ENCODE measurements at places on chromosomes 12 and 14.

DNA sequence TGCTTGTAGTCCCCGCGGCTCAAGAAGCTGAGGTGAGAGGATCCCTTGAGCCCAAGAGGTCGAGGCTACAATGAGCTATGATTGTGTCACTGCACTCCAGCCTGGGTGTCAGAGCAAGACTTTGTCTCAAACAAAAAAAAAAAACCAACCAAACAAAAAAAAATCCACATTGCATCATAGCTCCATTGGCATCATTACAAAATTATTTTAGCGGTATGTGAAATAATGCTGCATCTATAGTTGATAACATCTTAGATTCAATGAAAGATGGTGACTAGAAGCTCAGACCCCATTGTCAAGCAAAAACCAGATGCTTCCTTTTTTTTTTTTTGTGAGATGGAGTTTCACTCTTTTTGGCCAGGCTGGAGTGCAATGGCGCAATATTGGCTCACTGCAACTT, 14.8 kb upstream of the PTHLH start:
- DNase-seq: no peak

DNA sequence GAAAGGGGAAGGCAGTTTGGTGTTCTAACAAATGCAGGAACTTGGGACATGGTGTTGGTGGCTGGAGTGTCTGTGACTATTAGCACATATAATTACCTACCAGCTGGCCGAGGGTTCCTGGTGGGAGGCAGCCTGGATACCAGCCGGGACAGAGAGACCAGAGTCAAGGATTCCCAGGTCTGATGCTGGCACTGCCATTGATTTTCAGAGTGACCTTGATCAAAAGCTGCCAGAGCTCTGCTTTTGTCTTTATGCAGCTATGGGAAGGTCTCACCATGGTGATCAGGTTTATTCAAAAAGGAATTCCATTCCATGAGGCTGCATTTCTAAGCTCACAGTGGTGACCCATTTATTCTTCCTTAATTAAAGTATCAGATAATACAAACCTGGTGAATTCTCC, 101.0 kb upstream of the PWP1 start:
- no peak for DNase-seq

DNA sequence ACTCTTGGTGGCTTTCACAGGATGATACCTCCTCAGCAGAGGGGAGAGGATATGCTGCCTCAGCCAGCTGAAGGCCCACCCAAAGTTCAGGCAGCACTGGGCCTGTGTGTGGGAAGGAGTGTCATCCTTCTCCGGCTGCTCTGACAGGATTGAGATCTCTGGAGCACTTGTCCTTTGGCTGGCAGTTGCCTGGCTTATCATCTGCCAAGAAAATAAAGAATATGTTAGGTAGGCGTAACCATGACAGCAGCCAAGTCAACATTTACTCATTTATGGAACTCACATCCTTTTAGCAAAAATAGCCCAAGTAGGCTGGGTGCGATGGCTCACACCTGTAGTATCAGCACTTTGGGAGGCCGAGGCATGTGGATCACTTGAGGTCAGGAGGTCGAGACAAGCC, 68.5 kb downstream of the PPFIBP1 start:
- DNase-seq: peak; percentile 70

DNA sequence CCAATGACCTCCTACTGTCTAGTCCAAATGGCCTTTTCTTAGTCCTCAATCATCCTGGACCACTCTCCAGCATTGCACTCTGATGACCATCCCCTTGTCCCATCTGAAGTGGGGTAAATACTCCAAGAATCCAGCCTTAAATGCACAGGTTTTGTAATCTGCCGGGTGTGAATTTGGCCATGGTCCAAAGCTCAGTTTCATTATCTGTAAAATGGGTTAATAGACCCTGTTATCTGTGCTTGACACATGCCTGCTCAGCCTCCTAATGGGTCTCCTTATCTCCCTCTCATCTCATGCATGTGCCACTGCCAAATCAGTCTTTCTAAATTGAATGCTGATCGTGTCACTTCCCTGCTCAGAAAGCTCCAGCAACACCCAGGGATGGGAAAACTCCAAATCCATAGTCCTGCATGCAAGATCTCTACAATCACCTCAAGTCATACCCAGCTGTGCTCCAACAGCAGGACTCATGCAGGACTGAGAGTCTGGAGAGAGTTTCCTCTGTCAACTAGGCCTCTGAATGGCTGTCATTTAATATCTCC, 22.3 kb downstream of the LGR5 start:
- no peak for DNase-seq

GRCh38 chr12:59084511-59085375, 164.4 kb upstream of the LRIG3 start:
- peak; percentile 63 for DNase-seq

DNA sequence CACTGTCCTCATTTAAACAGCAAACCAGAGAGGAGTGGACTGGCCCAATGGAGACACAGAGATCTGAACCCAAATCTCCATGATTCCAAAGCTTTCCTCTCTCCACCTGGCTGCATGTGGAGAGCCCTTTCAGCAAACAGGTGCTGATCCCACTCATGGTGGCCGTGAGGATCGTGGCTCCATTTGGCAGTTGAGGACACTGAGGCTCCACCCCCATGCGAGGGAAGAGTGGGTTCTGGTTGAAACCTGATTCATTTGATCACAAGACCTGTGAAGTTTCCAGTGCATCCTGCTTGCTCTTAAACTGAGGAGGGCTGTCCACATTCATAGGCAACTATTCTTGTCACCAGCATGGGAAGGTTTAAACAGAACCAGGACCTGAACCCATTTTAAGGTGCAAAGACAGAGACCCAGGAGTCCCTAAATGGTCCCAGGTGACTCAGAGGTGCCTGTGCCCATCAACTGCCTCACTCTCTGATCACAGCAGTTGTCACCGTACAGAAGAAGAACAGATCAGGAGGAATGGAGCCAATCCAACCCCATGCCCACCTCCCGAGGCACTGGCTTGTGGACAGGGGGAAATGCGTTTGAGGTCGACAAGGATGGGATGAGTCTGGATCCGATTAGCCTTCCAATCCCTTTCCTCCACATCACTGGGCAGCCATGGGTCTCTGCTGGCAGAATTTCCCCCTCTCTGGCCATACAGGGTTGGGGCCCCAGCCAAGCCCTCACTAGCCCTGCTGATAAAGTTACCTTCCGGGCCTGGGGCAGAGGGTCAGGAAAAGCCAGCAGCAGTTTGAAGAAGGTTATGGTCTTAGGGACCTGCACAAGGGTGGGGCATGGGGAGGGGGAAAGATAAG, 45.5 kb upstream of the BCL11B start:
- no peak for DNase-seq

GRCh38 chr12:125079648-125080645, 14.7 kb downstream of the AACS start:
- DNase-seq: peak; percentile 34

GRCh38 chr14:42671636-42672035, 1065.0 kb downstream of the LRFN5 start:
- no peak for DNase-seq

- DNase-seq: no peak
Measured at GRCh38 chr12:24374452-24374851, 425.0 kb upstream of the SOX5 start.

- peak; percentile 67 for DNase-seq
Measured at GRCh38 chr12:4135919-4136605, 137.5 kb upstream of the CCND2 start.

DNA sequence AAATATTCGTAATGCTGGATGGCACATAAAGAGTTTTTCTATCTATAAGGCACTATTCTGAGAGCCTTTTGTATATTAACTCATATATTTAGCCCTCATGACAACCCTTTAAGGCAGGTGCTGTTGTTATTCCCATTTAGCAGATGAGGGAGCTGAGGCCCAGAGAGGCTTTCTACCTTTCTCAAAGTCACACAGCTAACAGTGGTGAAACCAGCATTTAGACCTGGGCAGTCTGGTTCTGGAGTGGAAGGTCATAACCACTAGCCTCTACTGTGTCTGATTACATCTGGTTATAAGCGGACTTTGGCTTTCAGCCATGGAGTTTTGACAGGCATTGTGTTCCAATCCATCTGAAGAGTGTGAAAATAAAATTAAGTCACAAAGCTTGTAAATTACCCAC, 41.2 kb upstream of the HDAC7 start:
- DNase-seq: no peak

DNA sequence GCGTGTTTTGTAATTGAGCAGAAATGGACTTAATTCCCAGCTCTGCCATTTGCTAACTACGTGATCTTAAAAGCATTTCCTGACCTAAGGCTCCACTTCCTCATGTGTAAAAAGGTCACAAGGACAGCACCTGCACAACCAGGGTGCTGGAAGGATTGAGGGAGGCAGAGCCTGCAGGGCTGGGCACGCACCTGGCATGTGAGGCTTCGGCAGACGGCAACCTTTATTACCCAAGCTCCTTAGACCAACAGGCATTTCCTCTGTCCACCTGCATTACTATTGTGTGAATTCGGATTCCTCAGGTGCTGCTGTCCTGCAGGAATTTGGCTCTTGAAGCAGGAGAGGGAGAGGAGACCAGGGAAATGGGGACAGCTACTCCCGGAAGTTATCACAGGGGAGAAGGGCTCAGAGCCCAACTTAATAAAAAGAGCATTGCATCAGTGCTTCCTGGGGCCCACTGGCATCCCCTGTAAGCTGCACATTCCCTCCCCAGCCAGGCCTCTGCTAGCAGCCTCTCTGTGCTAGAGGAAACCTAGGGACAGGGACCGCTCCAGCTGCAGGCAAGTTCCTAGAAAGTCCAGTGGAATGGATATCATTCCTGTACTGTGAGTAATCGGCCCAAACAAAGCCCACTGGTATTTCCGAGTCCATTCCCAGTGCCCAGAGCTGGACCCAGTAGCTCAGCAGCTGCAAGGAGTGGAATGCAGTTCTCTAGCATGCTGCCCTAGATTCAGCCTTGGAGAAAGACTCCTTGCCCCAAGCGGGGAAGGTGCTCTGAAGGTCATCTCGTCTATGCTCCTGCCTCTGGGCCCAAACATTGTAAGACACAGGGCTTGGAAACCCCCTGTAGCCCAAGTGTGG, 157.1 kb upstream of the CCND2 start:
- peak; percentile 88 for DNase-seq

DNA sequence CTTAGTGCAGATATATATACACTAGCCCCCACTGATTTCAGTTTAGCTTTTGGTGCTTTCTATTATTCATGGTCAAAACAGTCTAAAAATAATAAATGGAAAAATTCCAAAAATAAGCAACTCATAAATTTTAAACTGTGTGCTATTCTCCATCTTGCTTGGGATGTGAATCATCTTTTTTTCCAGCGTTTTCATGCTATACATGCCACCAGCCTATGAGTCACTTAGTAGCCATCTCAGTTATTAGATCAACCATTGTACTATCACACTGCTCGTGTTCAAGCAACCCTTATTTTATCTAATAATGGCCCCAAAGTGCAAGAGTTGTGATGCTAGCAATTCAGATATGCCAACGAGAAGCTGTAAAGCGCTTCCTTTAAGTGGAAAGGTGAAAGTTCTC, 73.9 kb upstream of the KRR1 start:
- peak; percentile 85 for DNase-seq

DNA sequence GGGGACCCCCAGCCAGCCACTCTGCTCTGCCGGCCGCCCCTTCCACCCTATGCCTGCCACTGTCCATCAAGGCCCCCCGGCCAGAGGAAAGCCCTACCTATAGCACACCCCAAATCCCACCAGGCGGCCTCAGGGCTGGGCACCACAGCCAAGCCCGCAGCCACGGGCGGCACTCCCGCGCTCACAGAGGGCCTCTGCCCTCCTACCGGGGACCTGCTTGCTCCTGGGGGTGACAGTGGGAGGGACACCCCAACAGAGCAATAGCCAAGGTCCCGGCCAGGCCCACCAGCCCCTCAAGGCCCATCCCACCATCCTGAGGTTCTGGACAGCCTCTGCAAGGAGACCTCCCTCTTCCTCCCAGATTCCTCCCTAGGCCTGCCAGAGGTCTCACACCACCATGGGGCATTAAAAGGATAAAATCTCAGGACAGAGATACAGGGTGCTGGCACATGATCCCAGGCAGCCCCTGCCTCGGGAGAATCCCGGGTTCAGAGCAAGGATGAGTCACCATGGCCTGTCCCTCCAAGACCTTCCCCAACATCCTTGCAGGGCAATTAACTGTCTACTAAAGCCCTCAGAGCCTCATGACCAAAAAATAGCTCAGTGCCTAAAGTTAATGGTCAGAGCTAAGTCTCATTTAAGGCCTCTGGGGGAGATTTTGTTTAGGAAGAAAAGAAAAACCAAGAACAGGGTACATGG, 17.1 kb downstream of the CCDC85C start:
- DNase-seq: no peak

GRCh38 chr14:56094076-56094475, 24.1 kb upstream of the PELI2 start:
- no peak for DNase-seq

DNA sequence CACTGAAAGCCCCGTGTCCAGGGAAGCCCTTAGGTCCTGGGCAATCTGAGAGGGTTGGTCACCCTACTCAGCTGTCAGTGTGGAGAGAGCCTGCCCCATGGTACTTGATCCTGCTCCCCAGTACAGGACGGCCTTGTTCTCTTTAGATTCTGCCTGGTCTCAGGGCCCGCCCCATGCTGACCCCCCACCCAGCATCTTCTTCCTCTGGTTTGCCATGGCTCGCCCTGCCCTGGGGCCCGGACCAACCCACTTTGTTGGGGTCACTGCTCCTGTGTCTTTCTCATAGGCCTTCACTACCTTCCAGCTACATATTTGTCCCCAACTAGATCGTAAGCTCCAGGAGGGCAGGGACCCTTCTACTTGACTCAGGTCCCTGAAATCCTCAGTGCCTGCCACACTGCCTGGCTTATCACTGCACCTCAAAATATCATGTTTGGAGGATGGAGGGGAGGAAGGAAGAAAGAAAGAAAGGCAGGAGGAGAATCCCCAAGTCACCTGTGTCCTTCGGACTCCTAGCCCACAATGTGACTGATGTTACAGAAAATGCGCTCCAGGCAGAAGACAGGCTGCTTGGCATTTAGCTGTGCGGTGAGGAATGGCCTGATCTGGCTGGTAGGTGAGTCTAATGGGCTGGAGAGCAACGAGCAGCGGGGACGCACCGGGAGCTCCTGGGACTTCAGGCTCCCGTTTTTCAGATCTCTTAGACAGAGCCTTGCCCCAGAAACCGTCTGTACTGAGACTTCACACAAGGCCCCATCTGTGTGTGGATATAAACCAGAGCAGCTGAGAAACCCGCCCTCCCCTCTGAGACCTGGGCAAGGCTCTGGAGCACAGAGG, 66.1 kb downstream of the C14orf132 start:
- DNase-seq: no peak

GRCh38 chr12:23694920-23695319, 254.6 kb downstream of the SOX5 start:
- DNase-seq: no peak

GRCh38 chr14:100554082-100554677, 33.0 kb downstream of the BEGAIN start:
- no peak for DNase-seq

Data from iris pigment epithelial cell (primary cell).